Activated T-helper 1 cell treated with Interleukin-2 at 50 U/mL for 16 hours (primary cell): ENCODE measurements at places on chromosomes 4 and X.

DNA sequence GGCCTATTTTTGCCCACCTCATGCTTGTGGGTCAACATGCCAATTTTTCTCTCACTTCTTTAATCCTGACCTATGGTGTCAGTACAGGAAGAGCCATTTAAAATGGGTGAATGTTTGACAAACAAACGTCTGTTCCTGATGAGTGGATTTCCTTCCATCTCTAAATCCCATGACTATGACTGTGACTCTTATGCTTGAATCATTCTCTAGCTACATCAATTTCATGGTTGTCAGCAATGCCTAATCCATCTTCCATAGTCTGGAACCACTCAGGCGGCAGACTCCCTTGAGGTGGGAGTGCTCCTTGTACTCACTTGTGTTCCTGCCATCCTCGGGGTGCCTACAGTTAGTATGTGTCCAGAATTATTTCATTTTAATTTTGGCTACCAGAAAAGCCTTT is 194.9 kb upstream of the RPS6KA3 start:
- DNase-seq, result no peak

DNA sequence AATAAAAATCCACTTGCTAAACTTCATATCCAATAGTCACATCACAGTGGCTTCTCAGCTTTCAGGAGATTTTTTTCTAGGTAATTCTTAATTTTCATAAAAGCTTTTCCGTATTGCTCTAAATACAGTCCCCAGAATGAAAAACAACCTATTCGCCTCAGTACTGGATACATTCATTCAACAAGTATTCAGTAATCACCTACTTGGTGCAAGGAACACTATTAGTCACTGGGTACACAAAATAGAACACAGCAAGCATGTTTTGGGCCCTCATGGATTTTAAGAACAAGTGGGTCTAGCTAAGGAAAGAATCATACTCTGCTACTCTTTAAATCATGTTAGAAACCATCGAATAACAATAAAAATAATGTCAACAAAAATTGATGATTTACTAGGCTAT is 2.8 kb upstream of the BEX3 start:
- DNase-seq, result no peak

- DNase-seq, result no peak
These were observed 62.3 kb upstream of the HHIP start for GRCh38 chr4:144583658-144584057.

GRCh38 chrX:275476-275966 is 5.7 kb upstream of the PLCXD1 start:
- DNase-seq, result no peak

DNA sequence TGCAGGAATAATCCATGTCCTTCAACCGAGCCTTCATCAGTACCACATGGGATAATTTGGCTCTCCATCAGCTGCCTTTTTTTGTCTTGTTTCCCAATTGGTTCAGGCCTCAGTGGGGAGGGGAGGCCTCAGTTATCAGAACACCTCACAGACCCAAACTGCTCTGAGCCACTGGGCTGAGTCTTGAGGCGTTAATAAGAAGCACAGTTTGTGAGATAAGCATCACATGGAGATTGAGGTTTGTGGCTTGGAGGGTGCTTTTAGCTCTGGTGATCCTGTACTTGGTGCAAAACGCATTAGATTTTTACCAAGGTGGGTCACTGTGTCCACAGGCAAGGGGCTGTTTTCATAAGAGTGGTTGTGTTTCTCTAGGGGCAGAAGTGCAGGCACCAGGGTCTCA is 82.8 kb upstream of the HPF1 start:
- no peak for DNase-seq

- no peak for DNase-seq
These were observed 339.0 kb upstream of the SPANXN4 start for GRCh38 chrX:142686653-142687283.

DNA sequence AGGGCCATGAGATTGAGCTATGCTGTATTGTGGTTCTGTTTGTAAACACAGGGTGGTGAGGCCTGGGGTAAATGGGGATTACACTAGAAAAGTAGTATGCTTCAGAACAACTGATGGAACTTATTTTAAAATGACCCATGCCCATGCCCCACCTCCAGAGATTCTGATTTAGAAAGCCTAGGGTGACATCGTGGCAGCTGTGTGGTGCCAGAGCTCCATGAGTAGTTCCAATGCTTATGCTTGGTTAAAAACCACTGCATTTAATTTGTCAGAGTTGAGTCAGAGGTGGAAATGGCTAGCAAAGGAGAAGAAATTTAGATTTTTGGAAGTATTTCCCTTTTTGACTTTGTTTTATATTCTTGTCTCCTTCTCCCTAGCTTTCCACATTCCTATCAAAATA is 63.4 kb upstream of the PDE5A start:
- no peak for DNase-seq

GRCh38 chrX:130079824-130080406 is 30.4 kb downstream of the ELF4 start:
- peak; percentile 35 for DNase-seq

GRCh38 chr4:85681921-85682320 is 207.0 kb downstream of the ARHGAP24 start:
- no peak for DNase-seq

DNA sequence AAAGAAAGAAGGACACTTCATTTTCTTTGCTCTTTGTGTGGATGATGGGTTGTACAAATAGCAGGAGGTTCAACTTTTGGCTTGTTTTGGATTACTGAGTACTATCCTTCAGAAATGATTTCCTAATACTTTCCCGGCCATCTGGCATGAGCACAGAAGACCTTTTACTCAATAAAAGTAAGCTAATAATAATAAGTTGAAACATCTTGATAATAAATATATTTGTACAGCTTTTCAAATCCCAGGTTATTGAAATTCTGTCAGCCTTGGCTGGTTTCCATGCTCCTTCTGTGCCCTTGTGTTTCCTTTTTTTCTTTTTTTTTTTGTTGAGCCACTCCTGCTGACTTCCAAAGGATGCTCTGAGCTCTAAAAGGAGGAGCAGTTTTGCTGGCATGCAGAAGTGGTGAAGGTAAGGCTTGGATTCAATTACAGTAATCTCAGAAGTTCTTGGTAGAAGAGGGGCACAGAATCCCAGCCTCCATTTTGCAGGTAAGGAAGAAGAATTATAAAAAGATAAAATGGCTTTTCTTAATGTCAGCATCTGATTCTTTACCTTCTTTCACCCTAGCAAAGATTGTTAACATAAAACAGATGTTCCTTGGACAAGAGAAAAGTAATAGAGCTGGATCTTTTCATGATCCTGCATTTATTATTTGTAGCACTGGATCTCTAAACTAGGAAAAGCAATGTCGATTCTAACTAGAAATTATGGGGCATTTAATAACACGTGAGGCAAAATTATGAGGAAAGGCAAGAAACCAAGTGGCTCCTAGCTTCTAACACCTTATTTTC is 31.9 kb downstream of the REPS2 start:
- no peak for DNase-seq

- DNase-seq, result no peak
These were observed 824.5 kb upstream of the HTR2C start for GRCh38 chrX:113759422-113759821.

DNA sequence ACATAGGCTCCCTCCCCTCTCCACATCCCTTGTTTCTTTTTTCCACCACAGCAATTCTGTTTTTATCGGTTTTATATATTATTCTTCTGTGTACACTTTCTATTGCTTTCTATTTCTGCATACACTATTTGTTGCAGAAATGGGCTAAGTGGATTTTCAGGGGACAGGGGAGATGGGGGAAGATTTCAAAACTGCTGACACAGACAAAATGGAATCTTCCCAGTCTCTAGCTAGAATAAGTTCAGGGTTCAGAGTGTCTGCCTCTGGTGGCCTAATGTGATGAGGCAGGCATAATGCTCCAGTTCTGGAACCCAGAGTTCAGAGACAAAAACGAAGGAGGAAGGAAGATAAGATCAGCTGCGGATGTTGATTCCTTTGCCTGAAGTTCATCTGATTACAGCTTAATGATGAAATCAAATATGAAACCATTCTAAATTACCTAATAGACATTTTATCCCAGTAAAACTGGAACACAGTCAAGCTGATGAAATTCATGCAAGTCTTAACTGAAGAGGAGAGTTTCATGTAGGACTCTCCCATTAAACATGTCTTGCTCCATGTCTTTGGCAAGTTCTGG is 447.1 kb downstream of the AFF2 start:
- DNase-seq, result no peak

DNA sequence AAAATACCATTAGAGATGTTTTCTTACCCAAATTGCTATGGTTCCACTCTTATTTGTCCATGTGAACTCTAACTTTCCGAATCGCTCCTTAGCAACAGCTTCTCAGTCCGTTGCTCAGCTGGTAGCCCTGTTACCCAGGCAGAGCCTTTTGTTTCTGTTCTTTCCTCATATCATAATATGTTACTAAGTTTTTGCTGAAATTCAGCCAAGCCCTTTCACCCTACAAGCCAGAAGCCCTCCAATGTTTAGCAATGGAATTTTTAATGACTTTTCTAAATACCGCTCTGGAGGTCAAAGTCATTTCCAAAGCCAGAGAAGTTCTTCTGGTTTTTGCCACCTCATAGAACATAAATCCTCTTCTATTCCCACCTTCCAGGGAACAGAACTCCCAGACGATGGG is 1029.5 kb downstream of the C4orf33 start:
- DNase-seq, result no peak

GRCh38 chrX:132331000-132331399 is 111.8 kb upstream of the RAP2C start:
- DNase-seq, result no peak

GRCh38 chr4:185183622-185184281 is 20.0 kb downstream of the CFAP97 start:
- peak; percentile 45 for DNase-seq

DNA sequence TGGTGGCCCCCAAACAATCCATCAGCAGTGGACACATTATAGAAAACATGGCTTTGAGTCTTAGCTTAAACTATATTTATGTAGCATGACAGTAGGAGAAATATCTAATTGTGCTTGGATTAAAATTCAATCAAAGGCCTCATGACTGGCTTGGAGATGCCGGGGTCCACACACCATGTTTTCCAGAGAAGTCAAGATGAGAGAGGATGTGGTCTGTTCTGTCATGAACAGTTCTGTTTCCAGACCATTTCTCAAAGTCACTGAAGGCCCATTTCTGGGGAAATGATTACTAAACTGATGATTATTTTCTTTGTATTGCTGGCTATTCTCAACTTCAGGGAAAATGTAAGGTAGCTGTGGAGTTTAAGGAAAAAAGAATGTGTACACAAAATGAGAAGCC is 76.3 kb downstream of the C4orf51 start:
- DNase-seq, result no peak

- no peak for DNase-seq
These were observed 1.6 kb upstream of the JCHAIN start for GRCh38 chr4:70667740-70668535.

DNA sequence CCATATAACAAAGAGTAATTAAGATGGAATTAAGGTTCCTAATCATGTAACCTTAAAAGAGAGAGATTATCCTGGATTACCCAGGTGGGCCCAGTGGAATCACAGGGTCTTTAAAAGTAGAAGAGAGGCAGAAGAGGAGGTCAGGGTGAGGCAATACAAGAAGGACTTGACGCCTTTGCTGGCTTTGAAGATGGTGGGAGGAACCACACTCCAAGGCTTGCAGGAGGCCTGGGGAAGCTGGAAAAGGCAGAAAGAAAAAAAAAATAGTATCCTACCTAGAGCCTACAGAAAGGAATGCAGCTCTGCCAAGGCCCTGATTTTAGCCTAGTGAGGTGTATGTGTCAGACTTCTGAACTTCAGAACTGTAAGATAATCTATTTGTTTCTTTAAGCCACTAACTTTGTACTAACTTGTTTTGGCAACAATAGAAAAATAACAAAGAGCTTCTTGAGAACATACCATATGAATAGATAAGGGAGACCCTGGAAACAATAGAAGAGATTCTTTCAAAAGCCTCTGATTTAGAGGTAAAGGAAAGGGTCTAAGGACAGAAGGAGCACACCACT is 229.9 kb upstream of the TTC29 start:
- DNase-seq, result no peak

GRCh38 chr4:38106311-38106710 is 146.1 kb downstream of the PTTG2 start:
- no peak for DNase-seq

DNA sequence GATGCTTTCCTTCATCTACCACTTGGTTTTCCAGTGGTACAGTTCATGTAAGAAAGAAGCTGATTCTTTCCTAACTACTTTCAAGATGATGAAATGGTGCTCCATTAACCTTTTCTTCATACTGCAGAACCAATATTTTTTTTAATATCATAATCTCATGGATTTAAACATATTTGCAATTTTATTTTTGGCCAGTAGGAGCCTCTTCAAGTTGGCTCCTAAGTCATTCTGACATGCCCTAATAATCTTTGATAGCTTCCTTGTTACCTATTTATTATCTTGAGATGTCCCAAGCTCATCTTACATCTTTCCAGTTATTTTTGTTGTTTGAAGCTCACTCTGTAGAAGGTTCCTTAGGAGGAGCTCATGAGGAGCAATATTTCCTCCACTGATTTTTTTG is 170.2 kb downstream of the APBB2 start:
- no peak for DNase-seq

DNA sequence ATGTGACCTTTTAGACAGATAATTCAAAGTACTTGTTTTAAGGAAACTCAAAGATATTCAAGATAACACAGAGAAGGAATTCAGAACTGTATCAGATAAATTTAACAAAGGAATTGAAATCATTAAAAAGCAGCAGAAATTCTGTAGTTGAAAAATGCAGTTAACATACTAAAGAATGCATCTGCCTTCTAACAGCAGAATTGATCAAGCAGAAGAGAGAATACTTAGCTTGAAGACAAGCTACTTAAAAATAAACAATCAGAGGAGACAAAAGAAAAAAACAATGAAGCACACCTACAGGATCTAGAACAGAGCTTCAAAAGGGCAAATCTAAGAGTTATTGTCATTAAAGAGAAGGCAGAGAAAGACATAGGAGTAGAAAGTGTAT is 123.0 kb upstream of the TET2 start:
- DNase-seq, result no peak

DNA sequence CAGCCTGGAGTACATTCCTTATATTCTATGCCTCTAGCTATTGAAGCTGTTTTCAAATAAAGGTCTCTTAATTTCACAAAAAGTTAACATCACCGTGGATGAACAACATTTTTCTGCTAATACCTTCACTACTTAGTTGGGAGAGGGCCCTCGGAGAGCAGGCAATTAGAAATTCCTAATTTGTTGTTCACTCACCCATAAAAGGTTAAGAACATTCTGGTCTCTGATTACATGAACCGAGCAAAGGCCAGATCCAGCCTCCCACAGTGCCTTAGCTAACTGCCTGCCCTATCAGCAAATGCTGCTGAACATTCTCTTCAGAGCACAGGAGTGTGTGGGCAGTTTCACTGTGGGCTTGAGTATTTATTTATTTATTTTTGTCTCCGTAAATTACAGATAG is 36.0 kb upstream of the TTC29 start:
- no peak for DNase-seq

GRCh38 chr4:13171292-13172057 is 312.7 kb downstream of the RAB28 start:
- DNase-seq, result no peak

DNA sequence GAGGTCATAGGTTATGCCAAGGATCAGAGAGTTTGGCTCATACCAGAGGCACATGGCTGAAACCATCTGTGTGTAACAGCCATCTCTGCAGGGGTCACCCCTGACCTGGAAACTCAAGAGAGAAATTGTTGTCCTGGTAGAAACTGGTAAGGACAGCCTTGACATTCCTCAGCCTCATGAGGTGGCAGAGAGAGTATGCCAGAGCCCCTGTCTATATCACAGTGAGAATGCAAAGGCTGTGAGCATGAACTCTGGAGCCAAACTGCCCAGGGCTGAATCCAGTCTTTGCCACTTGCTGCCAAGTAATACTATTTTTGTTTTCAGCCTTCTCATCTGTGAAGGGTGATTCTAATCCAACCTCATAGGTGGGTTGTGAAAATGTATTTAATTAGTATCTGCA is 37.1 kb upstream of the CCDC149 start:
- no peak for DNase-seq
